SJSA1 (cell line): ENCODE measurements at places on chromosomes 3 and 15.

DNA sequence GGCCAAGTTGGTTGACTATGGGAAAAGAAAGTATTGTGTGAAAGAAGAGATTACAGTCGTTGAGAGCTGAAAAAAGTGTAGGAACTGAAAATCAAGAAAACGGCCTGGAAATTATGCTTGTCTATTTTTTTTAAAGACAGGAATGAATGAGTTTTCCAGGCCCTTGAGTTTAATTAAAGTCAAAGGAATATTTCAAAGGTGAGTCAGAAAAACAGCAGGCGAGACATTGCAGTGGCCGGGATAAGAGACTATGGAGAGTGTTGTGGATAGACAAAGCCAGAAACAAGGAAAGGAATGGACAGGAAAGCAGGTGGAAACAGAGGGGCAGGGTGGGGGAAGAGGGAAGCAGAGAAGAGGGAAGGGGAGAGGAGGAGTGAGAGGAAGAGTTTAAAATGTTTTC, 275.1 kb upstream of the LRTM1 start:
- peak; percentile 46 for DNase-seq

GRCh38 chr3:48727511-48727910, 10.5 kb upstream of the IP6K2 start:
- DNase-seq = no peak

DNA sequence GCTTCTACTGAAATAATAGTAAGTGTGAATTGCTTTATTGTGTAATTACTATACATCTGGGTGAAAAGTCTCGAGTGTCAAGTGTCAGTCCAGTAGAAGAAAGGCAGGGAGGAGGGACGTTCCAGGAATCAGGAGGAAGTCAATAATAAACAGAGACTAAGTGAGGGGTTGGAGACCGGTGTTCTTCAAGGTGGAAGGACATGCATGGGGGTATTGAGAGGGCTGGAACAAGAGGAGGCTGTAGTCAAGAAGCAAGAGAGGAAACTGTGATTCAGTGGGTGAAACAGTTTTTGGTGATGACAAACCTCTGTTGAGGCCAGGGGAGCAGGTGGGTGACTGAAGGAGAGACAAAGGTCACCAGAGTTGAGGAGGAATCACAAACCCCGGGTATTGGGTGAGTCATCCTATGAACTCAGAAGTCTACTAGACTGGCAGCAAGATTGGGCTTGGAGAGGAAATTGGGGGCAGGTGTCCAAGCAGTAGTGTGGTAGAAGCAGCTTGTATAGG, 11.6 kb upstream of the SCAMP5 start:
- DNase-seq = no peak

DNA sequence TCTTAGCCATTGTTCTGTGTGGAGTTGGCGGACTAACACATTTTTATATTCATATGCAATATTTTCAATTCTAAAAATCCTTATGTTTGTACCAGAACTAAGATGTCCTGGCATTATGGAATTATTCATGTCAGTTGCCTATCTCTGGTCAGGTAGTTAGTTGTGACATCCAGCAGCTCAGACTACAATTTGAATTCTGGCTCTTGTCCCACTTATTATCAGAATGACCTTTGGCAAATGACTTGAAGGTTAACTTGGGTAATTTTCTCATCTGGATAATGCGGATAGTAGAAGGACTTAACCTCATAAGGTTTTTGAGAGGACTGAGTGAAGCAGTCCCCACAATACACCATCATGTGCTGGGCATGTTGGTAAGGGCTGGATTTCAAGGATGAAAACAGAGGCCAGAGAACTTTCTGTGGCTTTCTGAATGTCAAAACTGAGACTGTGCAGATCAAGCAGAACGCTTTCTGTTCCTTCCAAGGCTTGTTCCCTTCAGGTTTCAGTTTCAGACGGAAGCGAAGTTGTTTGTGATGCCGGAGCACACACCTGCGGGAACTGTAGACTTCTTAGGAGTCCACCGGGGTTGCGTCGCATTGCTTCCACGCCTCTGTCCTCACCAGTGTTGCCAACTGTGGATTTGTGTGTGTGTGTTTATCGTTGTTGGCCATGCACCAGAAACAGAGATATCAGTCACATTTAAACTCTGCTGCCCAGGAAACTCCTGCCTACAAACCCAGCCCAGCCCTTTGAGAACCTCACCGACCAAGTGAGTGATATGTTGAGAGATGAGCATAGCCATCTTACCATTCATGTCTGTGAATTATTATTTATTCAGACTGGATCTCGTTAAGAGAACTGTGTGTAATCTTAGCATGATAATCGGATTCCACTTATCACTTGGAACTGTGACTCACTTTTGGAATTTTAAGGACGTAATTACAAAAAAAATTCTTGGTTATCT, 76.0 kb downstream of the PTPRG start:
- no peak for DNase-seq

DNA sequence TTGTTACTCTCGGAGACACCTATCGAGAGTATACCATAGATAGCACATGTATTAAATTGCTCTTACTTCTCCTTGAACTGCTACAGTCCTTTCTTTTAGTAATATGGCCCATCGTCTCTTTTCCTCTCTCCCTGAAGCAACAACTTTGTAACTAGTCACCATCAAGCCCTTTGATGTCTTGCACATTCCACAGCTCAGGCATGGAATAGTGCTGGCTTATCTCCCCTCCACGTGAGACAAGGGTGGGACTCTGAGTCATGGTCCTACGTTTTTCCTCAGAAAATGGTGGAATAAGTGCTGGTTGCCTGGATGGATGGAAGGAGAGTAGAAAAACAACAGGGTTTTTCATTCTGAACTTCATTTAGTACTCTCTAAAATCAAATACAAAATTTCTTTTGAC, 163.3 kb upstream of the MBNL1 start:
- DNase-seq = no peak

DNA sequence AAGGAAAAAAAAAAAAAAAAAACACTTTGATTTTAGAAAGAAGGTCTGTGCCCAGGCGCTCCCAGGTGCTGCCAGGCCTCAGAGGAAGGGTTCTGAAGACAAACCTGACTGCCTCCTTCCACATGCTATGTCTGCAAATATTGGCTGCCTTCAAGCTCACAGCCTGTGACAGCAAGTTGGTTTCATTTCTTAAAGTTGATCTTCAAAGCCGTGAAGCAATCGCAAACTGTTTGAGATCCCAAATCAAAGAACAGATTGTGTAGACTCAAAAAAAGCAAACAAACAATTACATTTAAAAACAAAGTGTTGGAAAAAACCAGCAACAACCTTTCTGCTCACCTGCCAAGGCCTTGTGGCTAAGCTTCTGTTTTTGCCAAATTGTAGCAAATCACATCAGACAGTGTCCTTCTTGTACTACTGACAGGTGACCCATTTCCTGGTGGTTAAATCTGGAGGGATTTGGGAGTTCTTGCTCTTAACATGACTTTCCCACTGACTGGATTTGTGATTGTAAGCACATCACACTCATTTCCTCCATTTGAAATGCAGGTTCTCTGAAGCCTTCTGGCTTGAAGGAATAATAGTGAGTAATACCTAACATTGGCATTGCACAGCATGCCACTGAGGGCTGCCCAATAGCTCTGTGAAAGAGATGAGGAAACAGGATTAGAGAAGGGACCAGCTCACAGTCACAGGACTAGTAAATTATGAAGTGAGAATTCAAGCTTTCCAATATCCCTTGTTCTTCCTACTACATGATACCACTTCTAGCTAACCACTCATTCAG, 502.4 kb downstream of the LPP start:
- no peak for DNase-seq

DNA sequence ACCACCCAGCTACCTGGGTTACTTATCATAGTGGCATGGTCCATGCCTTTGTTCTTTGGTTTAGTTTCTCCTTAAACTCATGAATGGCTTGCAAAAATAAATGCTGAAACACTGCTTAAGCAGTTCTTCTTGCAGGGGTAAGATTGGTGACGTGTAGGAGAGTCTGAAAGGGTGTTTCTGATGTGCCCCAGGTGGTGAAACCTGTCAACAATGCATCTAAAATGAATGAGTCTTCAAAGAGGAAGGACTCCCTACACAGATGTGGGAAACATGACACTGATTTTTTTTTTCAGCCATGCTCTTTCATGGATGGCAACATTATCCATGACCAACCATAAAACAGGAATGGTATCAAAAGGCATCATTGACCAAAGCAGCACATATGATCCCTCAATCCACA, 72.0 kb downstream of the KCNH8 start:
- DNase-seq = no peak

DNA sequence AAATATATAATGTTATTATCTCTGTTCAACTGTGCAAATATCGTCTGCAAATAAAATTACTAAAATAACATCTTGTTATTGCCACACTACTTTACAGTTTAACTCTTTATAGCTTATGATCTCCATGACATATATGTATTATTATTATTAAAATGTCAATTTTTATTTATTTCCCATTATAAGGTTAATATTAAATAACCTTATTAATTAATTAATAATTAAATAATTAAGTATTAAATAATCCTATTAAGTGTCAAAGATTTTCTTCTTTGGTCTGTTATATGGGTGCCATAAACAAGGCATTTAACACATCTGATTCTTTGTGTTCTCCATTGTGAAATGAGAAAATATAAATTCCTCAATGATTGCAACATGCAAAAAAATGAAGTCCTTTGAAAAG, 10.0 kb downstream of the BCHE start:
- DNase-seq = no peak

GRCh38 chr3:55190331-55190730, 262.5 kb upstream of the LRTM1 start:
- DNase-seq = peak; percentile 40

DNA sequence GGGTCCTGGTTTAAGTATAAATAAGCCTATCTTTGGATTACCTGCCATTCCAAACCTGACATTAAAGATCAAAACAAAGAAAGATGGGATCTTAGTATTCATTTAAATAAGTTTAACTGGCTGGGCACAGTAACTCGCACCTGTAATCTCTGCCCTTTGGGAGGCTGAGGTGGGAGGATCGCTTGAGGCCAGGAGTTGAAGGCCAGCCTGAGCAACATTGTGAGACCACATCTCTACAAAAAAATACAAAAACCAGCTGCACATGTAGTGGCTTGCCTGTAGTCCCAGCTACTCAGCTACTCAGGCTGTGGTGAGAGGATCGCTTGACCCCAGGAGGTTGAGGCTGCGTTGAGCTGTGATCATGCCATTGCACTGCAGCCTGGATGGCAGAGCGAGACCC, 176.9 kb downstream of the FNDC3B start:
- no peak for DNase-seq

DNA sequence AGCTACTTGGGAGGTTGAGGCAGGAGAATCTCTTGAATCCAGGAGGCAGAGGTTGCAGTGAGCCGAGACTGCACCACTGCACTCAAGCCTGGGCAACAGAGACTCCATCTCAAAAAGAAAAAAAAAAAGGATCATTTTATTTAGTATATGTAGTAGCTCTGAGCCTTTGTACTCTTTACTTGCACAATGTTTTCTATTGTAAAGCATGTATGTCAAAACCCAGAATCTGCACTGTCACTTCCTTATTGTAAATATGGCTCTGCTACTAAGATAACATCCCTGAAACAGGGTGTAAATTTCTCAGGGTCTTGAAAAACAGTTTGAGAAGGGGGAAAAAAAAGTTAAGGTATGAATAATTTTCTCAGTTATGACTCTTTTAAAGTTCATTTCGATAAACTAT, 35.1 kb downstream of the SLMAP start:
- DNase-seq = no peak

DNA sequence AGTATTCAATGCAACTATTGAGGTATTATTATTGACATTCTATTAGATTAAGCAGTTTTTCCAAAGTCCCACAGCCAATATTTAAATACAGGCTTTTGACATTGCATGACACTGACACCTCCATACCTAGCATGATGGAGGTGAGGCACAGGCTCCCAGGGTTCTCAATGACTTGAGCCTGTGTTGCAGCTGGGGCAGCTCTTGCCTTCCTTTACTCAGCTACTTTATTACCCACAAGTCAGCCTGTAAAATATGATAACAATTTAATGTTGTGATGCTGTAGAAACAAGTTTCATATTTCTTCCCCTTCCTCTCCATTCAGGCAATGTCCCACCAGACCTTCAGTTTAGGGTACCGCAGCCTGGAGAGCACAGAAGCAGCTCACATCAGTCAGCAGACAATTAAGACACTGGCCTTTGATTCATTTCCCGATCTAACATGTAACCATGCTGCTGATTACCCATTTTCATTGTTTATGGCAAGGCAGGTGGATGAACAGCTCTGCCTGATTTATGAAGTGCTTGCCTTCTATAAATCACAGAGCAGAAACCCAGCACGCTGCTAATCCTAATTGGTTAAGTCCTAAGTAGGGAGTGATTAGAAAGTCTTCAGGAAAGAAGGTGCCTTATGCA, 826.1 kb downstream of the AGBL1 start:
- DNase-seq = no peak

DNA sequence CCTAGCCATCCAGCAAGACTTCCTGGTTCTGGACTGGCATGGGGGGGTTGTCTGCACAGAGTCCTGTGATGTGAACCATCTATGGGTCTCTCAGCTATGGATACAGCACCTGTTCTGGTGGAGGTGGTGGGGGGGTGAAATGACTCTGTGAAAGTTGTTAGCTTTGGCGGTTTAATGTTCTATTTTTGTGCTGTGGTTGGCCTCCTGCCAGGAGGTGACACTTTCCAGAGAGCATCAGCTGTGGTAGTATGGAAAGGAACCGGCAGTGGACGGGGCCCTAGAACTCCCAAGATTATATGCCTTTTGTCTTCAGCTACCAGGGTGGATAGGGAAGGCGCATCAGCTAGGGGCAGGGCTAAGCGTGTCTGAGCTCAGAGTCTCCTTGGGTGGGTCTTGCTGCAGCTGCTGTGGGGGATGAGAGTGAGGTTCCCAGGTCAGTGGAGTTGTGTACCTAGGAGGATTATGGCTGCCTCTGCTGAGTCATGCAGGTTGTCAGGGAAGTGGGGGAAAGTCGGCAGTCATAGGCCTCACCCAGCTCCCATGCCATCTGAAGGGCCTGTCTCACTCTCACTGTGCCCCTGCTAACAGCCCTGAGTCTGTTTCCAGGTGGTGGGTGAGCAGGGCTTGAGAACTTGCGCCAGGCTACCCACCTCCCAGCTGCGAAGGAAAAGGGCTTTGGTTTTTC, 7.1 kb upstream of the LARS2 start:
- no peak for DNase-seq

DNA sequence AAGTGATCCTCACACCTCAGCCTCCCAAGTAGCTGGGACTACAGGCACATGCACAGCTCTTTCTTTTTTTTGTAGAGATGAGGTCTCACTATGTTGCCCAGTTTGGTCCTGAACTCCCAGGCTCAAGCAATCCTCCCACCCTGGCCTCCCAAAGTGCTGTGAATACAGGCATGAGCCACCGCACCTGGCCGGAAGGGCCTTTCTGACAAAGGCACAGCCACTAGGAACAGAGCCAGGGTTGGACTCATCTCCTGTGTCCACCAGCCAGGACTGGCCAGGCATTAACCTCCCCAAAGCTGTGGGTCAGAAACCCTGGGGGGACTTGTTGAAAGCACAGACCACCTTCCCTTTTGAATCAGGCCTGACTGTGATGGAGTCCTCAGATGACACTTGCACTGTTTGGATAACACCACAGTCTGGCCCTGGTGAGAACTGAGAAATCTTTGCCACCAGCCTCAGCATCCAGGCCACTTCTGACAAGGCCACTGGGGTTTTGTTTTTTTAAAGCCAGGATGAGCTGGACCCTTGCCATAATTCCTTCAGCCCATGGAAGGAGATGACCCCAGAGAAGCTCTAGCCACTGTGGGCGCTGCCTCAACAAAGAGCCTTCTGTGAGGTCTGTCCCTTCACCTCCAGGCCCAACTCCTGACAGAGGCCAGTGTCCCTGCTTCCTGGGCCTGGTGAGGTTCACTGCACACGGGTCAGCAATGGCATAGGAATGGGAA, 4.8 kb downstream of the TKT start:
- no peak for DNase-seq
